Activated naive CD8-positive, alpha-beta T cell treated with anti-CD3 and anti-CD28 coated beads for 36 hours (primary cell): ENCODE measurements at places on chromosomes 1 and 21. TPM values are rescaled to one million over a fixed set of nuclear protein-coding genes. Genes with fewer than 3 reads are reported as not detected.

DNA sequence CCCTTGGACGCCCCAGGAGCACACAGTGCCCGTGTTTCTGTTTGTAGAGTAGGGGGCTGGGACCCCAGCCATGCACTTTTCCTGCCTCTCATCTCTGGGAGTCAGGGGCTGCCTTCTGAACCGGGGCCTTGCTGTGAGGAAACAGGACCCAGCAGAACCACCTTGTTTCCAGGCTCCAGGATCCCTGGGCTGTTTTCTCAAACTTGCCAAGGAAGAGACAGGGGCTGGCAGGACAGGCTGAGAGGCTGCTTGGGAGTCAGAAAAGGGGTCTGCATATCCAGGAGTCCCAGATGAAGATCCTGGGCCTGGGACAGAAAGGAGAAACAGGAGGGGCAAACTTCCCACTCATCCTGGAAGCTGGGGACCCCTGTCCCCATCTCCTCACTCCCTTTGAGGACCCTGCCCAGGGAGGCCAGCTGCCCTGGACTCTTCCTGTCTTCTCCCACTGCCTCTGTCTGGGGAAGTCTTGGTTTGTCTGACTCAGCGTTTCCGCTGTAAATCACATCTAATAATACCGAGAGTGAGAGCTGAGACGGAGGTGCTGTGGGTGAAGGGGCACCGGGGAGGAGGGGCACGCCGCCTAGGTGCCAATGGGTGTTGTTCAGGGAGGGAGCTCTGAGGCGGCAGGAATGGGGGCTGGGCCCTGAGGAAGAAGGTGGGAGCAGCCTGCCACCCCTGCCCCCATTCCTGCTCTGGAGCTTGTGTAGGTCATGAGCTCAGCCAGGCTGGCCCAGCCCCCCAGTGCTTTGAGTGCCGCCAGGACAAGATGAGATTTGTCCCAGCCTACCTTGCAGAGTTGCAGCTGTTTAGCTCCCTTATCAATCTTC, 16.7 kb downstream of the POU3F1 start:
- peak; percentile 81 for DNase-seq

- DNase-seq = no peak
These were observed 42.8 kb downstream of the SMG7 start for GRCh38 chr1:183515002-183515689.

GRCh38 chr1:25829046-25829445, 9.3 kb downstream of the MTFR1L start:
- no peak for DNase-seq

OR10X1 gene
- total RNA-seq = not detected

PTPN22 gene
- total RNA-seq = 68.4 TPM

DNA sequence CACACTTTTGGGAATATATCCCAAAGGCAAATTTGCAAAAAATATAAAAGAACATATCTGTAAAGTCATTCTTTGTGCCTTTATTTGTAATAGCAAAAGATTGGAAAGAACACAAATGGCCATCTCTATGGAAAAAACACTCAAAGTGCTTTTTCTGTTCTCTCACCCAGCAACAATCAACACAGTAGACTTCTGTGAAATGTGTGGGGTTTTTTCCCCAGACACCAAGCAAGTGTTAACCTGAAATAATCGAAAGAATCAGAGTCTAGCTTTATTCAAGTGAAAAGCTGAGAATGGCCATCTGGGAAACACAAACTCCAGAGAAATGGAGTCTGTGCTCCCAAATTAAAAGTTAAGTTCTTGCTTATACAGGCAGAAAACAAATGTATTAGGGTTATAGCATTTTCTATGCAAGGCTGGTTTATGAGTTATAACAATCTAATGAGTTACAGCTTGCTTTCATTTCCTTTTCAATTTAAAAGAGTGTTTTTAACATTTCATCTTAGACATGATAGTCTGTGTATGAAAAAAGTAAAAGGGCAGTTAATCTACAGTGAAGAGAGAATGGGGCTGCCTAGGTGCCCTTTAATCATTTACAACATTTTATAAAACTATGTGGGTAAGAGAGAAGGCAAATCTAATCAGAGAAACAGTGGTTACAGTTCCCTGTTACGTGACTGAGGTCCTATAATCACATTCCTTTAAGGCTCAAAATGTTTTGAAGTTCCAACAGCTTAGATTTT, 46.6 kb downstream of the SLC30A7 start:
- no peak for DNase-seq

DNA sequence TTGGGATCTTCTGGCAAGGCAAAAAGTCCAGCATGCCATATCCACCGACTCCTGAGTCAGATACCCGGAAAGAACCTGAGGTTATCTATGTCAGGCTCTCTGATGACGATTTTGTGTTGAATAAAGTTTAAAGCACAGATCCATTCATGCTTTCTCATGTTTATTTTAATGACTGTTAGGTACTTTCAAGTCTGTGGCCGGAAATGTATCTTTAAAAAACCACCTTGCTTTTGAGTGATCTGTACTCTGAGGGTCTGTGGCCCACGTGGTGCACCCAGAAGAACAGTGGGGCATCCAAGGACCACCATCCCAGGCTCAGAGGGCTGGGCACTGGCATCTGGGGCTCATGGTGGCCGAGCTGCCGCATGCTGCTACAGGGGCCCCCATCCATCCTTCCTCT, 30.1 kb upstream of the VASH2 start:
- no peak for DNase-seq

- no peak for DNase-seq
These were observed 176.1 kb downstream of the GALNT2 start for GRCh38 chr1:230243146-230243545.
